ENCODE measurements at places on chromosomes 3 and 15. TPM values are rescaled to one million over a fixed set of nuclear protein-coding genes. Genes with fewer than 3 reads are reported as not detected.

Gene IQCH
- 4.8 TPM for total RNA-seq

Gene IMPG2
- 0.05 TPM for total RNA-seq

Gene KNG1
- total RNA-seq = not detected

Gene CNTN6
- 0.11 TPM for total RNA-seq

Gene TXNRD3
- total RNA-seq = 8.7 TPM

Gene IQCF5
- not detected for total RNA-seq

Gene PPP1R14D
- not detected for total RNA-seq

Gene NSMCE3
- total RNA-seq = 8.9 TPM

Gene KCNMB2
- not detected for total RNA-seq

Gene RTP4
- 0.90 TPM for total RNA-seq

Gene TM4SF1
- 147 TPM for total RNA-seq

Gene CD200R1L
- total RNA-seq = not detected
